ENCODE measurements at places on chromosomes 13 and 19.
A peak's percentile ranks its signal among the peaks of the same experiment; 100 is the strongest.

DNA sequence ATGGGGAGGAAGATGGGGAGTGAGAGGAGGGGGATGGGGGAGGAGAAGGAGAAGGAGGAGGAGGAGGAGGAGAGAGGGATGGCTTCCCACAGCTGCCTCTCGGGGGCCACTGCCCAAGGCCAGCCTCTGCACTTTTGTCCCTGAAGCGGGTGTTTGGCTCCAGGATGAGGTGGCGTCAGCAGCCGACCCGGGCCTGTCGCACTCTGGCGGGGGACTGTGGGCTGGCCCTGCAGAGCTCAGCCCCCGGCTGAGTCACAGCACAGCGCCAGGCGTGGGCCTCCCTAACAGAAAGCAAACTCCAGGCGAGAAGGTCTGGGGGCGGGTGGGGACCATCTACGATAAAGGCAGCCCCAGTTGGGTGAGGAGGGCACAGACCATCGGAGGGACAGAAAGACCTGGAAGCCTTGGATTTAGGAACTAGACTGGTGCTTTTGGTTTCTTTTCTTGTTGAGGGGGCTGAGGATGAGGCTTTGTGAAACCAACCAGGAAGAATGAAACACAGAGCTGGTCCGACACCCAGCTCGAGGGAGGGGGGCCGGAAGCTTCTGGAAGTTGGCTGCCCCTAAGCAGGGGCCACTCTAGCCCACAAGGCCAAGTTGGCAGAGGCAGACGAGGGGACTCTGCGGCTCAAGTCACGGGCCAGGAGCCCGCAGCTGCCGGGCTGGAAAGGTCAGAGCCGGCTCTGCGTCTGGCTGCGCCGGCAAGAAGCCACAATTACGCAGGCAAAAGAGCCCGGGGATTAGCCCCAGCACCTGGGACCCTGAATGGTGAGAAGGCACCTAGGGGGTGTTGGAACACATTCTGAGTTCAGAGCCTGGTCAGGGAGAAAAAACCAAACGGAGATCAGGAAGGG lies 18.2 kb downstream of the LSM4 start:
- DNase-seq = peak; percentile 90

DNA sequence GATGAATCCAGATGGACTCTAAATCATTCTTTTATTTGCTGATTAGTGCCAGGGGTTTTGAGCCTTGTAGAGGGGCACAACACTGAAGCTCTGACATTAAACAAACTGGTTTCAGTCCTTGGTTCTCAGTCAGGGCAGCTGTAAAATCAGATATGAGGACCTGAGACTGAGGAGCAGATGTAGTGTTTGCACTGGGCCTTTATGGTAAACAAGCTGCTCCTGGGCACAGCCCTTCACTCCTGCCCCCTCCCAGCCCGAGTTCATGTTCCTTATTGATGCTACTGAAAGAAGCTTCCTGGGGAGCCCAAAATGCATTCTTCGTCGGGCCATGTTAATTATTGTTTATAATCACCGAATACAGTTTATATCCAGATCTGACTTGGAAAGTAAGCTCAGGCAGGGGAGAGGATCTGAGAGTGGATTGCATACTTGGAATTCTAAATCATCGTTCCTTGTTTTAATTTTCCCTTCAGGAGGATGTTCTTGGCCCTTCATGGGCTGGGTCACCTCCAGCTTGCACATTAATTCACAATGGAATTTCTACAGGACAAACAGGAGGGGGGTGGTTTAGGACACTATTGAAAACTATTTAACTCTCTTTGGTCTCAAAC lies 213.5 kb downstream of the FGF9 start:
- DNase-seq = no peak

GRCh38 chr13:44432650-44433049 lies 59.0 kb downstream of the SERP2 start:
- DNase-seq = no peak

DNA sequence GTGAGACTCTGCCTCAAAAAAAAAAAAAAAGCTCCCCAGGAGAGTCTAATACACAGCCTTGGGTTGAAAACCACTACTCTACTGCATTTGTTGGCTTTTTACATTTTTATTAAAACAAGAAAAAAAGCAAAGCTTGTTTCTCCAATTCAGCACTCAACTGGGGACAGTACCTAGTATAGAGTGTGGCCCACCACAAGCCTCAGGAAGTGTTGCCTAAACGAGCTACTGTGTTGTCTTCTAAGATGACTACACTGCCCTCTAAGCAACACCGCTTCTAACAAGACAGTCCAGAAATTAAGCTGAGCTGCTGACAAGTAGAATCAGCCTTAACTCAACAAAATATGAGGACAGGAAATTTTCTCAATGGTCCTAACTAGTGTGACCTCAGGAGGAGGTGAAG lies 522.2 kb downstream of the FGF9 start:
- DNase-seq = no peak

DNA sequence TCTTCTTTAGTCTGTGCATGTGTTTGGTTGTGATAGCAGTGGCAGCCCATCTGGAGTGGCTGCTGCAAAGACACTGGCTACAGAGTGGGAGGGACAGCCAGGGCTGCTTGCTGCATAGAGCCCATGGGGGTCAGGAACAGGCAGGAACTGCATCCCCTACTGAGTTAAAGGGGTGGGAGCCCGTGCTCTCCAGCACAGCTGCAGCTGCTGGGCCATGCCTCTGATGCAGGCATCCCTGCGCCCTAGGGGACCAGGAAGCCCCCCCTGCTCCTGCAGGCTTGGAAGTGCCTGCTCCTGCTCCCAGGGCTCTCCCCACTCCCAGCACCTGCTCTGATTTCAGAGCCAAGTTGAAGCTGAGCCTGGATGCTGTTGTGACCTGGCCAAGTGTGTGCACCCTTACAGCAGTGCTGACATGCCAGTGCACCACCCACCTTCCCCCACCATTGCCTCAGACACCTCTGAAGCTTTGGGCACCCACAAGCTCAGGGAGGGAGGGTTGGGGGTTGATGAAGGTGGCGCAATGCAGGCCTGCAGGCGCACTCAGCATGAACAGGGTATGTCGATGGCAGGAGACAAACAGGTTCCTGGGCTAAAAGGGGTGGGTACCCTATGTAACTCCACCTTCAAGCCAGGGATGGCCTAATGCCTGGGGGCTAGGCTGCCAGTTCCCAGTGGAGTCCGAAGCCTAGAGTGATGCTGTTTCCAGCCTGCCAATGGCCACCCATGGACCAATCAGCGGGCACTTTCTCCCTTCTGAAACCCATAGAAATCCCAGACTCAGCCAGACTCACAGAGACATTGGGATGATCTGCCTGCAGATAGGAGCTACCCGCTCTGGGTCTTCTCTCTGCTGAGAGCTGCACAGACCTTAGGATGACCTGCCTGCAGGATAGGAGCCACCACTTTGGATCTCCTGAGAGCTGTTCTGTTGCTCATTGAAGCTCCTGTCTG lies 919.9 kb upstream of the MIR17HG start:
- no peak for DNase-seq

GRCh38 chr19:32309711-32310390 lies 35.6 kb upstream of the ZNF507 start:
- DNase-seq = peak; percentile 23

GRCh38 chr13:40342461-40342860 lies 324.0 kb downstream of the FOXO1 start:
- no peak for DNase-seq

DNA sequence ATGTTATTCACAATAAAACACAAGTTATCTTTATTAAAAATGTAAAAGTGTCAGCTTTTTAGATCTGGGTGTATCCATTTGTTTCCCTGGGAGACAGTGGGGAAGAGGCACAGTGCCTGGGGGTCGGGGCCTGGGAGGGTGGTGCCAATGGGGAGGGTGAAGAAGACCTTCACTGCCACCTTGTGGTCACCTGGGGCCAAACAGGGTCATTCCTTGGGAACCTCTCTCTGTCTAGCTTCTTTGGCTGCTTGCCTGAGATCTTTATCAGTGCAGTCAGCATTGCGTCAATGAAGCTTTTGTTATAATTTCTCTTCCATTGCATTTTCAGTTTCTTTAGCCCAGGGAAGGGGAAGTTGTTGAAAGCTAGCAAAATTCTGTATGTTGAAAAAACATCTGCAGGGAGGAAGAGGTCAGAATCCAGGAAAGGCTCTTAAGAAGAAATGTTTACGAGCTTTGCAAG lies 39.1 kb downstream of the PCDH8 start:
- DNase-seq = peak; percentile 50

GRCh38 chr19:7787141-7787540 lies 24.1 kb downstream of the CLEC4M start:
- DNase-seq = no peak

- DNase-seq = no peak
Measured at GRCh38 chr19:46736531-46737297, 9.1 kb upstream of the FKRP start.

DNA sequence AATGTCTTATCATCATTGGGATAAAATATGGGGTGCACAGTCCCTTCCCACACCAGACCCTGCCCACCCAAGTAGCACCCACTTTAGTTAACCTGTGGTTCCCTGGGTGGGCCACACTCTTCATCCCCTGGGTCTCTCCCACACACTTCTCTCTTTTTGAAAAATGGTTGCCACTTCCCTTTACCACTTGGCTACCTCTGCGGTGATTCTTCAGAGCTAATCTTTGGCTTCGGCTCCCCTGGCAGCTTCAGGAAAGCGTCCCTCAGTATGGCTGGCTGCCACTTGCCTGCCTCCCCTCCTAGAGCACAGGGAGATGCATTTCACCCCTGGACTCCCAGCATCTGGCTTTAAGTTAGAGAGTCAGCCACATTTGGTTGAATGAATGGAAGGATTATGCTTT lies 18.2 kb downstream of the CCNA1 start:
- DNase-seq = no peak

DNA sequence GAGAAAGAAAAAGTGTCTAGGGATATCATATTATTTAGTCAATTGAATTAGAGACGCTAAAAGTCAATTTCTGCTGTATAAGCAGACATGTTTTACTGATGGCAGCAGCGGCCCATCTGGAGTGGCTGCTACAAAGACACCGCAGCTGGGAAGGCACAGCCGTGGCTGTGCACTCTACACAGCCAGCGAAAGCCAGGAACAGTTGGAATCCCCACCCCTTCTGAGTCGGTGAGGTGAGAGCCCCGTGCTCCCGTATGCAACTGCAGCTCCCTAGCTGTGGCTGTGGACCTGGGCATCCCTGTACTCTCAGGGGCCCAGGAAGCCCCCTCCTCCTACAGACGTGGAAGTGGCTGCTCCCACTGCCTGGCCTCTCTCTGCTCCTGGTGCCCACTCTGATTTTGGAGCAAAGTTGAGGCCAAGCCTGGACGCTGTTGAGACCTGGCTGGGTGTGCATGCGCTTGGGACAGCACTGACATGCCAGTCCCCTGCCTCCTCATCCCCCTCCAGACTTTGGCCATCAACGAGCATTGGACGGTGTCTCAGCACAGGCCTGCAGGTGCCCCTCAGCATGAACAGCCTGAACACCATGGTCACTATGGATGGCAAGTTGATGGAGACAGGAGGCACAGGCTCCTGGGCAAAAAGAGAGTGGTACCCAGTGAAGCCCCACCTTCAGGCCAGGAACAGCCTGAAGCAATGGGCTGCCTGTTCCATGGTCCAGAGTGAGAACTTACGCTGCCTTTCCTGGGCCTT lies 944.0 kb upstream of the MIR17HG start:
- no peak for DNase-seq

- peak; percentile 9 for DNase-seq
Measured at GRCh38 chr13:42354241-42355091, 82.5 kb downstream of the AKAP11 start.

GRCh38 chr19:21462540-21462939 lies 42.9 kb upstream of the ZNF429 start:
- DNase-seq = no peak

DNA sequence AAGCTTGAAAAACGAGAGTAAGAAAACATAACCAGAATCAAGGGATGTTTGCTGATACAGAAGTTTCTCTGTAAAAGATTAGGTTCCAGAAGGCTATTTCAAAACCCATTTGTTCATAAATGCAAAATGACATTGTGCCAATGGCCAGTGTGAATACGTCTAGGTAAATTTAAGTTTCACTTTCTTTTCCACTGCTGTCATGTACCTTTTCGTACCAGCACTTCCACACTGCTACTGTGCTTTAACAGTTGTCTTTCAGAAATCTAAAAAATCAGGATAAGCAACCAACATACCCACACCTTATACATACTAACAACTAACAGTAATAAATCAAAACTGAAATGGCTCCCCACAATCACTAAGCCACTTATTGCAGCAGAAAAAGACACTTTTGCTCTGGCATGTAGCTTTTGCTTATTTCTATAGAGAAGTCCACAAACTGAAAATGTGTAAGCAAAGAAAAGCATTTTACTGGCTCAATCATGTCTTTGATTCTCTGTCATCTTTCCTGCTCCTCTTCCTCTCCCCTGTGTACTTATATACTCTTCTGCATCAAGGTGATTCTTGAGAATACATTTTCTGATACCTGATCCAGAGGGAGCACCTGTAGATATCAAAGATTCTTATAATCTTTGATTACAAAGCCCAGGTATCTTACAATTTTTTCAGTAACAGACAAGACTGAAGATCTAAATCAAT lies 34.3 kb downstream of the ELF1 start:
- no peak for DNase-seq

GRCh38 chr19:13693889-13694288 lies 70.4 kb upstream of the MRI1 start:
- no peak for DNase-seq

GRCh38 chr13:20525144-20525600 lies 485 bp downstream of the CRYL1 start:
- DNase-seq = no peak

GRCh38 chr19:1289686-1290025 lies 4.0 kb downstream of the EFNA2 start:
- no peak for DNase-seq

DNA sequence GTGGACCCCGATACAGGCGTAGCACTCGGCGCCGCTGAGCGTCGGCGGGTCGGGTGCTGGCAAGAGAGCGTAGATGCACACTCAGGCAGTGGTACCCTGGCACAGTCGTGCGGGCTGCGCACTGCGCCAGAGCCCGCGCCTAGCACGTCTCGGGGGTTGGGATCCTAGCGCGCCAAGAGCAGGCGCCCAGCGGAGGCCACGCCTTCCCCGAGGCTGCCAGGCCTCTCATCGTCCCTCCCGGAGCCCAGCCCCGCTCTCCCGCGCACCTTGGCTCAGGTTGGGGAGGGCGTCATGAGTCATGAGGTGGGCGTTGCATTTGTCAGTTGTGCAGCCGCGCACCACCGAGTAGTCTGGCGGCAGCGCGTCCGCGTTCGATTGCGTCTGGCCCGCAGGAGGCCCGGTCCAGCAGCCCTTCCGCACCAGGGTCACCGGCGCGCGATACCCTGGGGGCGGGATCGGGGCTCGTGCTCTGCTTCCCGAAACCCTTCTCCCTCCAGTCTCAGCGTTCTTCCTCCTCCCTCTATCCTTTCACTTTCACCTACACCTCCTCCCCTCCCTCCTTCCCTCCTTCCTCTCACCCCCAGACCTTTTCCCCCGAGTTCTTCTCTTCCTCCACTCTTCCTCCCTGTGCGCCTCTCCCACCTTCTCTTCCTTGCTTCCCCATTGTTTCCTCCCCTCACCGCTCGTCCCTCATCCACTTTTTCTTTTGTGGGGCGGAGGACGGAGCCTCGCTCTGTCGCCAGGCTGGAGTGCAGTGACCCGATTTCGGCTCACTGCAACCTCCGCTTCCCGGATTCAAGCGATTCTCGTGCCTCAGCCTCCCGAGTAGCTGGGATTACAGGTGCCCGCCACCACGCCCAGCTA lies 3.5 kb downstream of the LYPD5 start:
- peak; percentile 22 for DNase-seq

Data from AG08396 (cell line).